ENCODE measurements at places on chromosomes 1 and 21.

DNA sequence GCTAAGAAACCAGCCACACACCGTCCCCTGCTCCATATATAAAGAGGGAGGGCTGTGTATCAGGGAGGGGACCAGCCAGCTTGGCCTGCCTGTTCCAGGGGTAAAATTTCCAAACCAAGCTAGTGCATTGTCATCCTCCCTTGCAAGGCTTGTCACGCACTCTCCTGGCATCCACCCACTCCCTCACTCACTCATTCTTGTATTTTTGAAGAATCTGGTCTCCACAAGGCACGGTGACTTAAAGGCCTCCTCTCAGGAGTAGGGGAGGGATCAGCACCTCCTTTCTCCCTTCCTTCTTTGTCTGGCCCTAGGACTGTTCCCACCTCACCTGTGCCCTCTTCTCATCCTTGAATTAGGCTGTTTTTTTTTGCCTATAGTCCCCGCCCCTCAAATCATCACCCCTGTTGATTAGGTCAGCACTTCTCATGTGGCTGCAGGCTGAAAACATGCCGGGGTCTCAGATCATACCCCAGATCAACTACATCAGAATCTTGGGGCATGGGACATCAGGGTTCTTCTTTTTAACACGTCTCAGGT is 5.0 kb downstream of the ABCA4 start:
- DNase-seq, result peak; percentile 88

GRCh38 chr1:19258353-19258752 is 6.7 kb downstream of the MRTO4 start:
- no peak for DNase-seq

- peak; percentile 49 for DNase-seq
Measured at GRCh38 chr1:173295995-173296394, 88.9 kb upstream of the TNFSF4 start.

DNA sequence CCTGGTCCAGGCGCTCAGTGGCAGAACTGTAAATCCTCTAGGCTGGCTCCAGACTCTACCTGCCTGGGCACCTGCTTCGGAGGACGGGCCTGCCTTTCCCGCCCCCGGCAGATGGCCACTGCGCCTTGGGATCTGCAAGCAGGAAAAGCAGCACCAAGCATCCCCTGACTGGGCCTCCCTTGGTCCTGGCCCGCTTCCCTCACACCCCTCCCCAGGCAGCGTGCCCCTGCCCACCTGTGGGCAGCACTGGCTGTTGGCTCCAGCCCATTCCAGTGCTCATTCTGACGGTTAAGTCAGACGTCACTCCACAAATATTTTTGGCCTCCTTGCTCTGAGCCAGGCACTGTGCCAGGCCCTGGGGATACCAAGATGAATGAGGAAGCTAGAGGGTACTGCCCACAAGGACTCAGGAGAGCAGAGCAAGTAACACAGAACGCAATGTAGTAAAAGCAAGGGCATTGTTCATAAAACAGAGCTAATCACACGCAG is 22.0 kb upstream of the BLACAT1 start:
- DNase-seq, result peak; percentile 60

- no peak for DNase-seq
Measured at GRCh38 chr1:59390307-59390706, 93.4 kb downstream of the FGGY start.

DNA sequence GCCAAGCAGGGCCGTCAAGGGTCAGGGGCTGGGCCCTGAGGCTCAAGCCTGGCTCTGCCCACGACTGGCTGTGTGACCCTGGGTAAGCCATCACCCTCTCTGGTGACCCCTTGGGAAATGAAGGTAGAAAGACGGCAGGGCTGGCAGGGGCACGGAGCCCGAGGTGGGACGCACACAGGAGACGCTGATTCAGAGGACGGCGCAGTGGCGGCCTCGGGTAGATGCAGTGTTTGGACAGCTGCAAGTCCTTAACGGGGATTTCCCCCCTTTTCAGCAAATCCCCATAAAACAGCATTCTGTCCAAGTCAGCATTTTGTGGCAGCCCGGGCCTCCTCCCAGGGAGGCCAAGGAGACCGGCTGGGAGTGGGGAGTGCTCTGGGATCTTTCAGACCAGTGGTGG is 16.7 kb downstream of the COL8A2 start:
- DNase-seq, result peak; percentile 75

GRCh38 chr1:44485229-44485933 is 80.3 kb downstream of the RNF220 start:
- peak; percentile 79 for DNase-seq

- no peak for DNase-seq
Measured at GRCh38 chr1:241932845-241933244, 24.7 kb upstream of the BECN2 start.

GRCh38 chr1:208159555-208160258 is 84.5 kb downstream of the PLXNA2 start:
- peak; percentile 90 for DNase-seq

DNA sequence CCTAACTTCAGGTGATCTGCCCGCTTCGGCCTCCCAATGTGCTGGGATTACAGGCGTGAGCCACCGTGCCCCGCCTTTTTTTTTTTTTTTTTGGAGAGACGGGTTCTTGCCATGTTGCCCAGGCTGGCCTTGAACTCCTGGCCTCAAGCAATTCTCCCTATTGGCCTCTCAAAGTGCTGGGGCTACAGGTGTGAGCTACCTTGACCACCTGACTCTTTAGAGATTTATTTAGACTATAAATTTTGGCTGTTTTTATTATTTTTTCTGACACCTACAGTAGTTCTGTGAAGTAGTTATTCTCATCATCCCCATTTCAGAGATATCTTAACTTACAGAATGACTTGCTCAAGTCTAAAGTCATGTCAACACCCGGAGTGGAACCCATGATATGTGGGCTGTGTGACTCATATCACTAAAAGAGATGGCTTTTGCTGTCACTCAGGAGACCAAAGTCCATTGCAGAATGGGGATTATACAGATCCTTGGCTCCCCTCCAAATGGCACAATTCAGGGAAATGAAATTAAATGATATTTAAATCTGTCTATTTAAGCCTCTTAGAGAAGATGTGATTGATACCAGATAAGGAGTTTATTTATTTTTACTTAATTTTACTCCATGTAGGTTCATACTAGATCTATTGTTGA is 93.2 kb downstream of the CTH start:
- DNase-seq, result peak; percentile 42

DNA sequence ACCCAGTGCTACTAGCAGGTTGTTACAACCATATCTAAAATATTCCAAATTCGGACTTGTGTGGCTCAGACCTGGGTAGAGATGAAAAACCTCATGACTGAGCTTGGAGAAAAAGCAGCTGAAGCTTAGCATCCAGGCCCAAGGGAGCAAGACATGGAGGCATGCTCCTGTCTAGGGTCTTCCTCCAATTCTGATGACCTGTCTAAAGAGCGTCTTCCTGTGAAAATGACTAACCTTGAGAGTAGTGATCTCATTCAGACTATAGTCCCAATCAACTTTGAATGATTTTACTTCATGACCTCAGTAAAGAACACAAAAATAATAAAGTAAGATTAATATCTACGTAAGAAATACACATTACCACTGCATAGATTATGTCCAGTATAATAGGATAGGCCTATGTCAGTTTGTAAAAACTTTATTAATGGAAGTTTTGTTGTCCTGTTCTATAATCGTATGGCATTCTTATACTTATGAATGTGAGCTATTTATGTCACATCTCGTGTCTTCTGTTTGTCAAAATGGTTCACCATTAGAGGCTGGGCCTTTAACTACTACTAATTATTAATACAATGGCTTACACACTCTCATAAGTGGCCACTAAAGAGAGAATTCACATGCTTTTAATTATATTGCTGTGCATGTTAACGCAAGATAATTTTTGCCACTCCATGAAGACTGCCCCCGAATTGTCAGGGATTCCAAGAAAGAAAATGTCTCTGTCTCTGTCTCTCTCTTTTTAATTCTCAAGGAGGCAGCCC is 201.3 kb downstream of the NCAM2 start:
- no peak for DNase-seq

DNA sequence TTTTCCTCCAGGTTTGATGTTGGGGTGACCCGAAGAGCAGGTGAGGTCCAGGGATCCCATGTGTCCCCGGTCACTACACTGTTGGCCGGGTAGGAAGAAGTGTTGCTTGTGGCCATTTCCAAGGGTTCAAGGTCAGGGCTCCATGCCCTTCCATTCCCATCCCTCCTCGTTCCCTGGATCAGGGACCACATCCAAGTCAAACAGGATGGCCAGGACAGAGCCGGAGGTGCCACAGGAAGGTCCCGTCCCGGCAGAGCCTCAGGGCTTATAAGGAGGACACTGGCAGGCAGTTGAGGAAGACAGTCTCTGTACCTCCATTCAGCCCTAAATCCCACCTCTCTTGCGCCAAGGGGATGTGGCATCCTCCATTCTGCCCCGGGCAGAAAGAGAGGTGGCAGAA is 22.0 kb upstream of the FAM131C start:
- DNase-seq, result no peak
